ENCODE measurements at places on chromosomes 6 and 20.
A peak's percentile ranks its signal among the peaks of the same experiment; 100 is the strongest.

DNA sequence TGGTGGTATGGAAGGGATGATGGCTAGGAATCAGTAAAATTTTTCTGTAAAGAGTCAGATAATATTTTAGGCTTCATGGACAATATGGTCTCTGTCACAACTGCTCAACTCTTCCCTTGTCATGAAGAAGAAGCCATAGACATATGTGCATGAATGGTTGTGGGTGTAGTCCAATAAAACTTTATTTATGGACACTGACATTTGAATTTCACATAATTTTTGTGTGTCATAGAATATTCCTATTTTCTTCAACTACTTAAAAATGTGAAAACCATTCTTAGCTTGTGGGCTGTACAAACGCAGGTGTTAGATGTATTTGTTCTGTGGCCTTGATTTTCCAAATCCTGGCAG lies 59.9 kb downstream of the SYNDIG1 start:
- DNase-seq = no peak

- no peak for DNase-seq
Measured at GRCh38 chr20:45918779-45919537, 7.0 kb upstream of the PLTP start.

GRCh38 chr6:25147223-25147622 lies 132.0 kb upstream of the CARMIL1 start:
- DNase-seq = peak; percentile 26

DNA sequence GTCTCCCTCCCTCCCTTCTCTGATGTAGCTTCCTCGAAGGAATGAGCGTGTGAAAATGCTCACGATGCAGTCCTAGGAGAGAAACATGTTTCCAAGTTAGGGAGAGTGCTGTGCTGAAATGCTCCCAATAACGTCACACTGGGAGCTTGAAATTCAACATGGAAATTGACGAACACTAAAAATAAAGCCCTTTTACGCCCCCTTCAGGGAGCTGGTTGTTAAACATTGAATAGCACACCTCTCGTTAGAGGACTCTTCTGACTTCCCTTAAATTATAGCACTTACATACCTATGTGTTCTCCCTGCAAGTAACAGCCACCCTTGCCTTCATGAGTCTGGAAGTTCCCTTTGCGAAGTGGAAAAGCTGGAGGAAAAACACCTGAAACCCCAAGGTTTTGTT lies 88.6 kb downstream of the BFSP1 start:
- no peak for DNase-seq

DNA sequence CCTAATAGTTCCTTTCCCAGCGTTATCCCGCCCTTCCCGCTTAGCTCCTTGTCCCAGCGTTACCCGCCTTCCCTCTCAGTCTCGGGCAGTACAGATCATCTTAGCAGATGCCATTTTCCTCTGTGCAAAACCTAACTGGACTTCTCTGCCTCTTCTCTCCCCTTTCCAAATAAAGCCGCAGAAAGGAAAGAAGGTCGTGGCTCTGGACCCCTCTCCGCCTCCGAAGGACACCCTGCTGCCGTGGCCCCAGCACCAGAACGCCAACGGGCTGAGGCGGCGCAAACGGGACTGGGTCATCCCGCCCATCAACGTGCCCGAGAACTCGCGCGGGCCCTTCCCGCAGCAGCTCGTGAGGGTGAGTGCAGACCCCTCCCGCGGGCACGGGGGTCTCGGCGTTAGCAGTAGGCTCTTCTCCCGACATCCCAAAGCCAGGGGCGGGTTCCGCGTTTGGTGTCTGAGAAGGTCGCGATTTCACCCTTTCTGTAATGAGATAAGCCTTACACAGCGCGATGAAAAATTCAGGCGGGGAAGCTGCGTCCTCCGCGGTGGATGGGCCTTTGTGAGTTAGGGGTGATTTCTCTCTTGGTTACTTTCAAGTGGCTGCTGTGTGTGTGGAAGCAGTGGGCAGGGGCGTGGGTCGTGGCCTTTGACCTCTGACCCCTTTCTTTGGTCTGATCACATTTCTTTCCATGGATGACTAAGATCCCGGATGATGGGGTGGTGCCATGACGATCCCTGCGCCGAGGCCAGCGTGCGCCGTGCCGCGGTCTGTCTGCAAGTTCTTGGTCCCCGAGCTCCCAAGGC lies 292.7 kb downstream of the TAF4 start:
- DNase-seq = no peak

DNA sequence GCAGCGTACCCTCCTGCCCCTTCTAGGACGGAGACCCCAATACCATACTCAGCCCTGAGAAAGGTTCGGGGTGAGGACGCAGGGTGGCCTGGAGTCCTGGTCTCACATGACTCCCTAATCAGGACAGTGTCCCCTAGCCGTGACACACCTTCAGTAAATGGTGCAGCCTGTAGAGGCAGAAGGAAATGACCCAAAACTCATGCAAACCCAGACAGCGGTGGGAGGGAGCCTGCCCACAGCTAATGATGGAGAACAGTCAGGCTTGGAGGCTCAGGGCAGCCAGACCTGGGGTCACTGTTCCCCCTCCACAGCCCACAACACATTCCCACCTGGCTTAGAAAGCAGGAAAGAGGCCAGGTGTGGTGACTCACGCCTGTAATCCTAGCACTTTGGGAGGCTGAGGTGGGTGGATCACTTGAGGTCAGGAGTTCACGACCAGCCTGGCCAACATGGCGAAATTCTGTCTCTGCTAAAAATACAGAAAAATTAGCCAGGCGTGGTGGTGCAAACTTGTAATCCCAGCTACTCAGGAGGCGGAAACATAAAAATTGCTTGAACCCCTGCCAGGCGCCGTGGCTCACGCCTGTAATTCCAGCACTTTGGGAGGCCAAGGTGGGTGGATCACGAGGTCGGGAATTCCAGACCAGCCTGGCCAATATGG lies 8.8 kb upstream of the HMGA1 start:
- no peak for DNase-seq

DNA sequence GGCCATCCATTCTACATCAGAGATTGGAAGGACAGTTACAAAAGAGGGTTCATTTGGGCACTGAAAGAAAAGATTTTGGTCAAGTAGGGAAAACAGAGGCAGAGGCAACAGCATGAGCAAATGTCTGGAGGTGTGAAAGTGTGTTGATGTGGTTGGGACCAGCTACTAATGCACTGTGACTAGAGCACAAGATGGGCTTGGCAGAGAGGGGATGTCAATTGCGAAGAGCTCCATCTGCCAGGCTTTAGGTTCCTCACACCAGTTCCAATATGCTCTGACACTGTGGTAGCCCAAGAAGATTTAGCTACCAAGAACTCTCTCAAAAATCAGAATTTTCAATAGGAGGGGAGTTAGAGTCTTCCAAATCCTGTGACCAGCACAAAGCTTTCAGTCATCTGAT lies 42.1 kb downstream of the TRAF3IP2 start:
- no peak for DNase-seq

DNA sequence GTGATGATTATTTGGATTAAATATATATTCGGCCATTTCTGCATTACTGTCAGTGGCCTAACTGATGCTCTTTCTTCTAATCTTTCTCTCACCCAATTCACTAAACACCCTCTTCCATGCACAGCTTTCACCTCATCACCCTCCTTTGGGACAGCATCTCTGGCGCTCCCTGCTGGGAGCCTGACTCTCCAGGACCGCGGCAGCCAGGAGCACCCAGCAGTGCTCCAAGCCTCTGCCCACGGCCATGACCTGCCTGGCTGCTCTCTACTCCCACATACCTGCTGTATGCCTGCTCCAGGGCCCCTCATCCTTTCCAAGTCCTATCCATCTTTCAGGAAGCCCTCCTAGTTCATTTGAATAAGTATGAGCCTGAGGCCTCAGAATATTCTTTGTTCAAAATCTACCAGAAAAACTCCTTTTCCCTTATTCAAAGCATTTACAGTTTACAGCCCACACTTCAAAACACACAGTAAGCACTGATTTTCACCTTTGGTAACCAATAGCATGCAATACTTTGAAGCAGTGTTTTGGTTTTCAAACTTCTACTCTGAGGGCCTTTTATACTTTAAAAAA lies 15.2 kb downstream of the CTCFL start:
- DNase-seq = peak; percentile 66

- DNase-seq = no peak
Measured at GRCh38 chr20:21322921-21323331, 19.8 kb downstream of the XRN2 start.

GRCh38 chr6:14763616-14764015 lies 482.3 kb upstream of the JARID2 start:
- no peak for DNase-seq

GRCh38 chr6:123687864-123688263 lies 51.1 kb upstream of the TRDN start:
- DNase-seq = no peak

DNA sequence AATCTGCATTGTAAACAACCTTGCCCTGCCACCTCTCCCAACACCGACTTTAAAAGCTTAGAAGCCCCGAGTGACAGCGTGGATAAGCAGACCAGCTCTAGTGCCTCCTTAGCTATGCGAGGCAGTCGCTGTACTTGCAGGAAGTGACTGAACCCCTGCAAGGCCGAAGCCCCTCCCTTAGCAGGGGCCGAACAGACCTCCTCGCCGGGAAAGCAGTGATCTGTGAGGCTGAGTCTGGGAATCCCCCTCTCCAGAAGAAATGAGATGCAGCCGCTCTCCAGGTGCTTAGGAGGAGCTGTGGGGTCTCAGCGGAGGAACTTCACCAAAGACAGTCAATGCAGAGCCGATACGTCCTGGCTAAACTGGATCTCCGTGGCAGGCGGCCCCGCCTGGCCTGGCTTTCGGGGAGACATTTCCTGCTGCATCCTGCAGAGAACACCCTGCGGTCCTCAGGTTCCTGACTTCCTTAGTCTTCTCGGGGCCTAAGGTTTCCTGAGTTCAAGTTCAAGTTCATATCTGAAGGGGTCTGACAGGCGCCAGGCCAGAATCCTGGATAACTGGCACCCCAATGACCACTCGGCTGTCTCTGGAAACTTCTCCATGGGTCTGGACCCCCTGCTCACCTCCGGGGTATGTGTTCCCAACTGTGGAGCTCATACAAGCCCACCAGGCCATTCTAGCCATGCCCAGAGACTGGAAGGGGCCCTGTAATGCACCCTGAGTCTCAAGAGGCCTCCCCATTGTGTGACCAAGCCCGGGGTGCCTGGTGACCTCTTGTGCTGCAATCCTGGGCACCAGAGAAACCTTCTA lies 20.4 kb upstream of the FRMD1 start:
- no peak for DNase-seq

- no peak for DNase-seq
Measured at GRCh38 chr6:27214126-27214601, 33.3 kb upstream of the PRSS16 start.

GRCh38 chr20:9236458-9236857 lies 167.6 kb downstream of the PLCB4 start:
- no peak for DNase-seq

DNA sequence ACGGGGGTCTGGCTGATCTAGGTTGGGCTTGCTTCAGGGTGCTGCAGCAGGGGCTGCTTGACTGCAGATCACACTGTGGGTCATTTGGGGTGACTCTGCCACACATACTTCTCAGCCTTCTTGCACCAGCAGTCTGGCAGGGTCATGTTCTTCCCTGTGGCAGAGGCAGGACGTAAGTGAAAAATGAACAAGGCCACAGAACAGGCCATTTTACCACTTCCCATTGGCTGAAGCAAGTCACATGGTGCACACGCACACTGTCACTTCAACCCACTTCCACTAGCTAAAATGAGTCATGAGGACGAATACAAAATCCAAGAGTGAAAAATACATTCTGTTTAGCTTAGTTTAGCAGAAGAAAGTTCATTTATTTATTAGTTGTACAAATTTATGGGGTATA lies 168.6 kb upstream of the GGTLC1 start:
- DNase-seq = no peak

DNA sequence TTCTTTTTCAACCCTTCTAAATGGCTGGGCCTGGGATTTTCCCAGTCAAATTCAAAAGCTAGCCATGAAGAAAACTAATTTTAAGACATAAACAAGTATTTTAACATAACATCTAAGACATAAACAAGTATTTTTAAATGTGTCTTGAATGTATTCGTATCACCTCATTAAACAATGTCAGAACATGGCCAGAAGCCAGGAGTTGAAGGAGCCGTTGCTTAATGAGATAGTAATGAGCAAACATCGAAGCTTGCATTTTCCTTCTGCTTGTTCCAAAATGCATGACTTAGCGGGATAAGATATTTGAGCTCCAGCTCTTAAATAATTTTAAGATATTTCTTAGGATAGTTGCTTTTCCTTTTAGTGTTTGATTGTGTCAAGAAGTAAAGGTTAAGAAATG lies 4.2 kb upstream of the RNF182 start:
- no peak for DNase-seq

DNA sequence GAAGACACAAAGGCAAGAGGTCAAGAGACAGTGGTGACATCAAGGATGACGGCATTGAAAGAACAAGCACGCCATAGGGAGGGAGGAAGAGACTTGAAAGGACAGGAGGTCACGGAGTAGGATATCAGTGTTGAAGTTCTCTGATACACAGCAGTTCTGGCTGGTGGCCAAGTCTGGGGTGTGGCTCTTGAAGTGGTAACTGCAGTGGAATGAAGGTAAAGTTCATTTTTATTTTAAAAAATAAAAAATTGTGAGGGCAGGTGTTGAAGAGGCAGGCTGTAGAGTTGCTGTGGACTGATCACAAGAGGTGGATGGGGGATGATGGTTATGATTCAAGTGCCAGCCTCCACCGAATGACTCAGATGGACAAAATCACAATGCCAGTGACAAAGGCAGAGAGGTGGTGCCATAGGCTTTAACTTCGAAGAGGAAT lies 53.2 kb upstream of the BMP2 start:
- no peak for DNase-seq
